ENCODE measurements at places on chromosomes 7 and 10. TPM values are rescaled to one million over a fixed set of nuclear protein-coding genes. Genes with fewer than 3 reads are reported as not detected.

The ZNF488 gene
- not detected for total RNA-seq

The GRID1 gene
- total RNA-seq, result not detected

The GFRA1 gene
- total RNA-seq, result 0.12 TPM

The ATP6V0A4 gene
- not detected for total RNA-seq

The TFPI2 gene
- 338 TPM for total RNA-seq

The OPALIN gene
- total RNA-seq, result not detected

The TCAF2 gene
- total RNA-seq, result 1.7 TPM

The TMEM178B gene
- total RNA-seq, result 0.06 TPM

The VSTM2A gene
- total RNA-seq, result not detected

The CALHM1 gene
- not detected for total RNA-seq

The MKLN1 gene
- 31.7 TPM for total RNA-seq

The GPR37 gene
- total RNA-seq, result 2.4 TPM

The UCMA gene
- not detected for total RNA-seq

The C10orf105 gene
- total RNA-seq, result under 0.01 TPM

The MYH16 gene
- not detected for total RNA-seq

The ADCYAP1R1 gene
- under 0.01 TPM for total RNA-seq

The DNTT gene
- not detected for total RNA-seq

The ITPRID1 gene
- not detected for total RNA-seq

The TMEM236 gene
- total RNA-seq, result 0.06 TPM

All from aortic smooth muscle cell (primary cell).